ENCODE measurements at places on chromosomes 2 and 18.

DNA sequence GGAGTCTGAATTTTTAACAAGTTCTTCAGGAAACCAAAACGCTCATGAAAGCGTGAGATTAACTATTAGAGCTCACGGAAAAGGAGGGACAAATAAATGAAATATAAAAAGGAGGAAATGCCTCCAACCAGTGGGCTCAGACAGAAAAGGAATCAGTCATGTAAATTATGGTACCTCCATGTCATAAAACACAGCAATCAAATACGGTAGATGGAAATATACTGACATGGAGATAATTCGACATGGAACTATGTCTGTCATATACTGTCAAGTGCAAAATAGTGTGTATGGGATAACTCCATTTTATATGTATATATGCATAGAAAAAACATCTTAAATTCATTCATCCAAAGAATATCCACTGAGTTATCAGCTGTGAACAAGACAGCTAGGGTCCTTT is 25.9 kb upstream of the CTLA4 start:
- no peak for DNase-seq

DNA sequence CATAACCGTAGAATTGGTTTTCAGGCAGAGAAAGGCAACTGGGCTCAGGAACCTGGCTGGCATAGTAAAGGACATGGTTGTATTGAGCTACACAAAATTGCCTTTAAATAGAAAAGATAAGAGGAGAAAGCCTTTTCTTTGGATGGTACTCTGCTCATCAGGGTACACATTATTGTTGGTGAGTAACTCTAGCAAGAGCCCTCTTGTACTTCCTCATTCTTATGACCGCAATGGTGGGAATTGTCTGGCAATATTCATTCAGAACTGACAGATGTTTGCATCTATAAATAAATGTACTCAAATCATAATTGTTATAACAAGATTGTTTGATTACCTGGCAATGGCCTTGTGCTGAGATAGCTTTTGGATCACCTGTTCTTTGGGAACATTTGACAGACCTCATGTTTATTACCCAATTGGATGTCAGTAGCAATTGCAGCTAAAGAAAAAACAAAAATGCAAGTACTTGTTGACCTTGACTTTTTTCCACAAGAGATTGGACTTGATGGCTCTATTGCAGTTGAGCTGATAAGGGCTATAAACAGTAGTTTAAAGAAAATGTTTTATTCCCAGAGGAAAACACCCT is 43.9 kb downstream of the MEIS1 start:
- no peak for DNase-seq

- DNase-seq: no peak
Observed at GRCh38 chr2:68475110-68475509, 7.7 kb downstream of the APLF start.

DNA sequence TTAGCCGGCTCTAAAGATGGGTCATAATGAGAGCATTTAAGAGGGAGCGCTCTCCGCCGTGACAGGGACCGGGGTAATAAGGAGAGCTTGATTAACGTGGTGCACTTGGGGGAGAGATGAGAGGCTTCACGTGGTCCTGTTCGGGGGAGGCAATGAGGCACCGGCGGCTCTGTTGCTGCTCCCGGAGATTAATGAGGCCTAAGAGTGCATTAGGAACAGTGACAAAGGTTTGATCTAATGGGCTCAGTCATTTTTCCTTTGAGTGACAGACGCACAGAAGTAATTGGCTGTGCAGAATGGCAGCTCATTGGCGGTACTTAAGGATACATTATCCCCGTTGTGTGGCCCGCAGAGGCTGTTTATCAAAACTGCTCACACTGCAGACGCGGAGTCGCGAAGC is 250.7 kb downstream of the GBX2 start:
- DNase-seq: no peak

GRCh38 chr2:15169326-15170069 is 391.6 kb downstream of the NBAS start:
- no peak for DNase-seq

- no peak for DNase-seq
Observed at GRCh38 chr2:215419769-215420470, 15.9 kb downstream of the FN1 start.

GRCh38 chr2:48529194-48529593 is 760 bp upstream of the STON1 start:
- no peak for DNase-seq

DNA sequence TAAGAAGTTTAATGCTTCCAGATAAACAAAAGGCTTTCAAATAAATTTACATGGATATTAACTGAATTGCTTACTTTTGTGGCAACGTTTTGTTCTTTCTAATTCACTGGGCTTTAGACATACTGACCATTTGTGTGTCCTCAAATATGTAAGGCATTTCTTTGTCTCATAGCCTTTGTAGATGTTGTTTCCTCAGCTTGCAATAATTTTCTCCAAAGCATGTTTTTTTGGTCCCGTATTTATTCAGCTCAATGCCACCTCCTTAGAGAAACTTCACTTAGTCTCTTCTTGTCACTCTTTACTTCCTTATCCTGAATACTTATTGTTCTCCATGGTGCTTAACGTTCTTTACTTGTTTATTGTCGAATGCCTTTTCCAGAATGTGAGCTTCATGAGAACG is 98.5 kb downstream of the NUP35 start:
- DNase-seq: no peak

- DNase-seq: no peak
Observed at GRCh38 chr2:85221067-85221691, 88.0 kb downstream of the TCF7L1 start.
